ENCODE measurements at places on chromosomes 5 and 9.

DNA sequence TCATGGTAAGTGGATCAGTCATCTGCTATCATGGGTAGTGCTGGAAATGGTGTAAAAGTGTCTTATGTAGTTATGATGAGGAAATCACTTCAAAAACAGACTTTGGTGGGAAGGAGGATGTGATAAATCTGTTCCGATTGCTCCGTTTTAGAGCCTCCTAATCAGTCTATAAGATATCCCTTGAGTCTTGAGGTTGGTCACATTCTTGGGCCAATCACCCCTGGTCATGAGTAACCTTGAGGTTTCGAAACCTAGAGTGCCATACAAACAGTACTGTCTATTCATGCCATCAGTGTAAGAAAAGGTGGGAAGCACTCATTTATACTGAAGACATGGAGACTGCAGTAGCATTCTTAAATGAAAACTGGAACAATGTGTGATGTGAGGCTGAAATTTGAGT lies 45.8 kb downstream of the LRRTM2 start:
- no peak for DNase-seq

DNA sequence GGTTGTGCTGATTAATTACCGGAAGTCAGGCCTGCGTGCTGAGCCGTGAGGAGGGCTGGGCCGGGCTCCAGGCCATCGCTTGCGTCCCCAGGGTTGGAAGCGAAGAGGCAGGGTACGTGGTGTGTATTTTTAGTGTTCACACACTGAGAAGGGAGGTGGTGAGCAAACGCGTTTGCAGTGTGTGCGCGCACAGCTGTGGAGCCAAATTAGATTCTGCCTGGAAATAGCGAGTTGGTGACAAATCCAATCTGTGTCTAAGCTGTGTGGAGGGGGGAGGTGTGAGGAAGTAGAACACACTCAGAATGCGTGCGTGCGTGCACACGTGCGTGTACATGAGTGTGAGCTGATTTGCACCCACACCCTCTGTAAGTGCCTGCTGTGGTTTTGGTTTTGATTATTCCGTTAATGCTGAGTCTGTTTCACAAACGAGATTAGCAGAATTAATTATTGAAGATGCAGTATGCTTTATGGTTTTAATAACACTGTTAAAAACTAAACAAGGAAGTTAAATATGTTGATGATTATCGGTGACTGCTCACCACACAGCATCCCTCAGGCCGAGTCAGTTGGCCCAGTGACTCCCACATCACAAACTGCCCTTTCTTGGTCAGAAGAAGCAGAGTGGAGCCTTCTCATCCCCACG lies 111.8 kb upstream of the FCN2 start:
- DNase-seq, result no peak

GRCh38 chr5:133290669-133291240 lies 238.9 kb downstream of the HSPA4 start:
- DNase-seq, result no peak

GRCh38 chr5:124803617-124804323 lies 57.3 kb upstream of the ZNF608 start:
- no peak for DNase-seq

DNA sequence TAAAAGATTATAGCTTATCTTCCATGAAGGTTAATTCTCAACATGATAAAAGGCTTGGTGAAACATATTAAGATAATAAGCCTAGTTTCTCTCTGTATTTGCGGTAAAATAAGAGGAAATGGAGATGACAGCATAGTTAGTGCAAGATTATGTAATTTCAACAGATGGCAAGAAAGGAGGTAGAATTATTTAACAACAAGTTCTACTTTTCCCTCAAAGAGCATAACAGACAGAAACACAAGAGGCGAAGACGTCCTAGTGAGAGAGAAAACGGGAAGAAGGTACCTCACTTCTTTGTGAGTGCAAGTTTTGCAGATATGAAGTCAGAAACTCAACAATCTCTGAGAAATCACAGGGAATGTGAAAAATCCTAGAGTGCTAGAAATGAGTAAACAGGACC lies 144.8 kb upstream of the ADCY2 start:
- DNase-seq, result no peak

- DNase-seq, result no peak
Measured at GRCh38 chr5:79872291-79872690, 118.8 kb downstream of the MTX3 start.

DNA sequence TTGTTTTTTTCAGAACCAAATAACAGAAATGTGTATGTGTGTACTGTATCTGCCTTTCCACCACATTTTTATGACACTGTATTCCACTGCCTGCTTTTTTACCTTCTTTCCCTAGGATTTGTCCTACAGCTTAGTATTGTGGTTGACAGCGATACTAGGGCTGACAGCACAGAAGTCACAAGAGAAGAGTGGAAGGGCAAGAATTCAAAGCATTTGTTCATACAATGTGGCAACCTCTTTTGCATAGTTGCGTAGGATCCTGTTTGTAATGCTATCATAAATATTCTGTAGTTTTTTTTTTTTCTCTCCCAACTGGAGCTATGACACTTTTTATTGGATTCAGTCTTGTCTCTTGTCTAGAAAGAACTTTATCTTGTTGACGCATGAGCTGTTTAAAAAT lies 5.6 kb upstream of the BNIP1 start:
- no peak for DNase-seq

GRCh38 chr5:72658161-72658560 lies 151.0 kb upstream of the ZNF366 start:
- DNase-seq, result no peak

GRCh38 chr5:177176175-177176711 lies 42.7 kb downstream of the NSD1 start:
- no peak for DNase-seq

DNA sequence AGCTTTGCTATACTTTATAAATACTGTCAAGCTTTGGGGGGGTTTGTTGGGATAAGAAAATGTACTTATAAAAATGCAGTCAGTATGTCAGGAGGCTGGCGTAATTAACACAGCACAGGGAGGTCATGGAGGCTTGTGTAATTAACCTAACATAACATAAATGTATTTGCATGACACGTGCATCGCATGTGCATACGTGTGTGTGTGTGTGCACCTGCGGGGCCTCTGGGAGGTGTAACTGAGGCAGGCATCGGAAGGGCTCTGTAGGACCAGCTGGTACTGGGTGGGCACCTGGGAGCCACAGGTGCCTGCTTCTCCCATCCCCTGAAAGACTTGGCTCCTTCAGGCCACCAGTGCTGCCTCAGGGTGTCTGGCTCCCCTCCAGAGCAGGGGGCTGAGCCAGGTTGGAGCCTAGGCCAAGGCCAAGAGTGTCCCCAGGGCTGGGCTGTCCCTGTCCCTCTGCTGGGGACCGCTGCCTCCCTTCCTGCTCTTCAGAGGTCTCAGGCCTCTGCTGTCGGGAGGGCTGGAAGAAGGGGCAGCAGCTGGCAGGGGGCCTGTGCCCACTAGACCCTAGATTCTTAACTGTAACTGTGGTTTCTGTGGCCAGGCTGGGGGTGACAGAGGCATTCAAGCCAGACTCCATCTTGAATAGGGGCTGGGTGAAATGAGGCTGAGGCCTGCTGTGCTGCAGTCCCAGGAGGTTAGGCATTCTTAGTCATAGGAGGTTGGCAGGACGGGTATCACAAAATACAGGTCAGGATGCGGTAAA lies 9.0 kb downstream of the FCN2 start:
- DNase-seq, result no peak

- DNase-seq, result no peak
Measured at GRCh38 chr5:149615976-149616375, 34.7 kb downstream of the ARHGEF37 start.

GRCh38 chr9:76591256-76591950 lies 132.4 kb downstream of the GCNT1 start:
- DNase-seq, result no peak

GRCh38 chr9:112158656-112159367 lies 16.3 kb downstream of the SUSD1 start:
- no peak for DNase-seq

DNA sequence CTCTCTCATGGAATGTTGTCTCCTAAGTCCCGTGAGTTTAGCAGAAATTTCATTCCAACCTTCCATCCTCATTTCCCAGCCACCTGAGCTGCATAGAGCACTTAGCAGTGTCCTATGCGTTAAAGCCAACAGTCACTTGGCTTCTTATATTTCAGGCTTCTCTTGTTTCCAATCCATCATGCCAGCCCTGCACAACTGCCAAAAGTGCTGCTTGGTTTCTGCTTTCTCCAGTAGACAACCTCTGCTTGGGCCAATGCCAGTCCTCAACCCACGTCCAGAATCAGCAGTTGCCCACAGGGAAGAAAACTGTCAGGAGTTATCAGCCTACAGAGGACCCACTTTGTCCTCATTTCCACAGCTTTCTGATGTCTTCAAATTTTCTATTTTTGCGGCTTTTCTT lies 42.5 kb downstream of the KCNIP1 start:
- DNase-seq, result no peak

DNA sequence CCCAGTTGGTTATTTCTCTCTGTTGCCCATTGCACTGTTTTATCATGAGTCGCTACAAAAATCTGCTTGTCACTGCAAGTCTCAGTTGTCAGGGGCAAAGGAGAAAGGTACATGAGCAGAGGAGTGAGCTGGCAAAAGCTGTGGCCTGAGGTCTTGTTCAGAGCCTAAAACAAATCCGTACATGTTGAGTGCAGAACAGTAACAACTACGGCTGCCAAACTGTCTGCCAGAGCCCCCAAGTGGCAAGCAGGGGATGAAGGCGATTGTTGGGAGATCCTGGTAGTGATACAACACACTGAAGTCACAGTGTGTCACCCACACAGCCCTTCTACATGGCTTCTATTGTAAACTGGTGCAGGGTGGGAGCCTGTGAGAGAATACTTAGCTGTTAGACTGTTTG lies 50.9 kb downstream of the BRINP1 start:
- DNase-seq, result no peak

DNA sequence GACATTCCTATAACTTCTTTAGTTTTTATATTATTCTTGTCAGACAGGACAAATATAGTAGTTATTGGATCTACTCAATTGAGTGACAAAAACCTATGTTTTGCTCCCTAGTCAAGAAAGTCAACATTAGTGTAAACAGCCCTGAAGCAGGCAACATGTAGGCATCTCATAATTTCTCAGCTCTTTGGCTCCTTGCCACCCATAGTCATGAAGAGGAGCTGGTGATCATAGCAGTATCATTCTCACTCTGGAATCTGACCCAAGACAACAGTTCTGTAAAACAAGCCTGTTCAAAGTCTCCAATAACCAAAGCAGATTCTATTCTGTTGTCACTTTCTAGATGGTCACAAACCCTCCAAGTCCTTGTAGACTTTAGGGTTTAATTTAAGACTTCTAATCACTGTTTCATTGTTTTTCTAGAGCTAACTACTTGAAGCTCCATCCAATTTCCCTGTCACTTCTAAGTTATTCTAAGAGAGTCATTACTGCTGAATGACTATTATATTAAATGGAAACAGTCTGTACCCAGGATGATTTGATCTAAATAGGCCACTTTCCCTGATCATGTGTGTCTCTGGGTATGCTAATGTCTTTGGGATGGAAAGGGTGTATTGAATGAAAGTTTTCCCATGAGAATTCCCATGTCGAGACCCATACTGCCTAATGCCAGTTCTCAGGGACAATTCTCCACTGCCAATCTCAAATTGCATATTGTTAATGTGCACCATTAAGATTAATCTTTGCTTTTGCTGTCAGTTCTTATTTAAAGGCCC lies 533.3 kb downstream of the ACTL7B start:
- DNase-seq, result no peak

- no peak for DNase-seq
Measured at GRCh38 chr5:157659868-157660660, 7.8 kb upstream of the SOX30 start.

- DNase-seq, result no peak
Measured at GRCh38 chr9:119283078-119283794, 86.0 kb downstream of the BRINP1 start.

DNA sequence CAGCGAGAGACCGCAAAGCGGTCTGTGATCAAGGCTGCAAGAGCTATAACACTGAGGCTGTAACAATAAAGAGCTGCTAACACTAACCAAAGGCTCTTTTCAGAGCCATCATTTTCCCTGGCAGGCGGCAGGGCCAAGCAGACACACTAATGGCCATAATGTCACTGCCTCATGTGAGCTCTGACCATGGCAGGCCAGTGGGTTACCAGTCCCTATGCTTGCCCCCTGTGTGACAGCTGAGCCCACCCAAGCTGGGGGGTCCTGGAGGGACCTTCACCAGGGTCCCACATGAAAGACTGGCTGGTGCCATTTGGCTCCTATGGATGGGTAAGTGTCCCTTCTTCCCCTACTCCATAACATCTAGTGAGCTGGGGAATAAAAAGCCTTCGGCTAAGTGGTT lies 29.6 kb upstream of the TESK1 start:
- DNase-seq, result no peak

DNA sequence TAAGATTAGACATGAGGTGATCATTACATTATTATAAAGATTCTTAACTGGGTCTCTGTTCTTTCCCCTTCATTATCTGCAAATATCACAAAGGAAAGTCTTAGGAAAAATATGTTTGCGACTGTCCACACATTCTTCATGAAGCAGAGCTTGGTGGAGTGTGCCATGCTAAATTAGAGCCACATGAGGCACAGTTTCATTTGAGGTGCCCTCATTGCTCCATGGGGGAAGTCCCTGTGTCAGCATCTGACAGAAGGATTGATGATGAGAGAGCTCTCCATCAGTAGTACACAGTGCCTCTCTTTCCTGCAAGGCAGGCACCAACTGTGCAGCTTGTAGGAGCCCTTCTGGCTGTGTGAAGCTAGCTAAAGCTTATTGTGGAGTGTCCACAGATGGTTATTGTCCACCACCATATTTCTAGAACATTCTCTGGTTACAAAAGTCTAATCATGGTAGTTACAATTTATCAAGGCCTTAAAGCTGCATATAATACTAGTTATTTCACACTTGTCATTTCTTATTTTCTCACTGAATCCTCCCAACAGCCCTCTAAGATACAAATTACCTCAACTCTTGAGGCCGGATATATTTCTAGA lies 63.9 kb downstream of the C9orf152 start:
- no peak for DNase-seq

GRCh38 chr9:126108240-126108639 lies 218.4 kb upstream of the MVB12B start:
- DNase-seq, result no peak

- DNase-seq, result no peak
Measured at GRCh38 chr9:127213859-127214258, 50.7 kb upstream of the GARNL3 start.

DNA sequence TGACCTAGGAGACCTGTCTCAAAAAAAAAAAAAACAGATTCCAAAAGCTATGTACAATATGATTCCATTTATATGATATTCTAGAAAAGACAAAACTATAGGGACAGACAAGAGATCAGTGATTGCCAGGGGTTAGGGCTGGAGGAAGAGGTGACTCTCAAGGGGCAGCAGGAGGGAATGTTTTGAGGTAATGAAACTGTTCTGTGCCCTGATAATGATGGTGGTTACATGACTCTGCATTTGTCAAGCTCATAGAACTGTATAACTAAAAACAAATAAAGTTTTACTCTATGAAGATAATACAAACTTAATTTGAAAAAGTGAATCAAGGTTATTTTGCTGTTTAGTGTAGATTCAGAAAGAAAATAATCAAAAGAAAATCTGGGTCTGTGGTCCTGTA lies 125.3 kb upstream of the IQGAP2 start:
- no peak for DNase-seq

- DNase-seq, result no peak
Measured at GRCh38 chr5:32598260-32598937, 13.0 kb downstream of the SUB1 start.

All from cerebellar nuclear complex (tissue), 1 donor.